ENCODE measurements at places on chromosomes 16 and 17.

DNA sequence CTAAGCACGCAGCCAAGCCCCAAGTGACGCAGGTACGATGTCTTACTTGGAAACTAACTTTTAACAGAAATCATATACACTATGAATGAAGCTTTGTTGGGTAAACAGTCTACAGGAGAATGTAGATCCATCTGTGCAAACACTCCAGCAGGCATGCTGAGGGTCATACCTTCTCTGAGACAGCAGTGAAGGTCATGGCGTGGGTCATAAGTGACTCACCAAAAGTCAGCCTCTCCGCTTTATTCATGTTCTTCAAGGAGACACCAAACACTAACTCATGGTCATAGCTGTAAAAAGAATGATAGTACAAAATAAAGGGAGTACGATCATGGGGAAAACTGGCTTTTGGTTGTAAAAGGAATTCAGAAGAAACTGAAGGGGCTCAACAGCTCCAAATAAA lies 20.6 kb downstream of the BLMH start:
- no peak for DNase-seq

- DNase-seq = peak; percentile 26
These were observed at the start of gene ADCY9 for GRCh38 chr16:4116325-4117249. Gene ADCY9, minus strand, starts transcription at chr16:4116442. Its CDS starts 1,000 bp downstream, at chr16:4115442.

- no peak for DNase-seq
These were observed 3.5 kb upstream of the CAMKK1 start for GRCh38 chr17:3896108-3896967.

GRCh38 chr17:52442350-52442749 lies 283.8 kb upstream of the CA10 start:
- DNase-seq = no peak

DNA sequence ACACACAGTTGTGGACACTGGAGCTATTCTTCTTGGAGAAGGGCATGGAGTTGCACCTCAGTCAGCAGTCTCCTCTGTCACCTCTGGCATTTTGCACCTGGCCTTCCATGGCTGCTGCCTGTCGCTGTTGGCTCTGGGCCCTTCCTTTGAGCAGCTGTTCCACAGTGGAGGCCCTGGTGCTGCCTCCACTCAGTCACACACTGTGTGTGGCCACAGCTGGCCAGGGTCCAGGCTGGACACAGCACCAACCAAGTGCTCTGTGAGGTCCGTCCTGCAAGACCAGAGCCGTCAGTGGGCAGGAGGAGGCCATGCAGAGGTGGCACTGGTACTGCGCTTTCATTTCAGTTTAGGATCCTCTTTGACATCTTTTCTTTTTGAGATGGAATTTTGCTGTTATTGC lies 21.6 kb upstream of the MED9 start:
- DNase-seq = no peak

- DNase-seq = no peak
These were observed 98.2 kb downstream of the CYLD start for GRCh38 chr16:50839920-50840729.

DNA sequence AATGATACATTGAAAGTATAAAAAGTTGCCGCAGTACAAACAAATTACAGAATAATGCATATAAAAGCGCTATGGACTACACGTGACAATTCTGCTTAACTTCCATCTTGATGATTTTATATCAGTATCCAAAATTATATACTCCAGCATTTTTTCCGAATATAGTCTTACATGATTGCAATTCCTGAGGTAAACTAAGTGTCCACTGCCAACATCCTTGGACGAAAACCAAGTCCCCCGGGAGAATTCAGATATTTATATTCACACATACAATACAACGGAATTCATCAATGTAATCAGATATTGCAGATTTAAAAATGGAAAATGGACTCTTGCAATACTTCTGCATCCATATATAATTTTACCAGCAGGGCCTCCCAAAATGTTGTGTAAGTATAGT lies 8.9 kb upstream of the MYH11 start:
- DNase-seq = no peak

DNA sequence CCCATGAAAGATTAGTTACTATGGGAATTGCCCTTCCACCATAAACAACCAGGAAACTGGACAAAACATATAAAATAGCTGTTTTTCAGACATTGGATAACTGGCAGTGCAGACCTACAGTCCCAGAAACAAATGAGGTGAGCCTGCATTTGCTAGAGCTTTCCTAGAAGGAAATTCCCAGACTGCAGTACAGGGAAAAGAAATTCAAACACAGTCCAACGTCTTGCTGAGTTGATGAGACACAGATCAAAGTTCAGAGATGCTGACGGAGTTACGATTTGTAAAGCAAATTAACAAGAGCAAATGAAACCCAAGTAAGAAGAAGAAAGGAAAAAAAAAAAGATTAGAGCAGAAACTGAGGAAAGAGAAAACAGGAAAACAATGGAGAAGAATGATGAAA lies 41.3 kb upstream of the MNT start:
- DNase-seq = no peak

DNA sequence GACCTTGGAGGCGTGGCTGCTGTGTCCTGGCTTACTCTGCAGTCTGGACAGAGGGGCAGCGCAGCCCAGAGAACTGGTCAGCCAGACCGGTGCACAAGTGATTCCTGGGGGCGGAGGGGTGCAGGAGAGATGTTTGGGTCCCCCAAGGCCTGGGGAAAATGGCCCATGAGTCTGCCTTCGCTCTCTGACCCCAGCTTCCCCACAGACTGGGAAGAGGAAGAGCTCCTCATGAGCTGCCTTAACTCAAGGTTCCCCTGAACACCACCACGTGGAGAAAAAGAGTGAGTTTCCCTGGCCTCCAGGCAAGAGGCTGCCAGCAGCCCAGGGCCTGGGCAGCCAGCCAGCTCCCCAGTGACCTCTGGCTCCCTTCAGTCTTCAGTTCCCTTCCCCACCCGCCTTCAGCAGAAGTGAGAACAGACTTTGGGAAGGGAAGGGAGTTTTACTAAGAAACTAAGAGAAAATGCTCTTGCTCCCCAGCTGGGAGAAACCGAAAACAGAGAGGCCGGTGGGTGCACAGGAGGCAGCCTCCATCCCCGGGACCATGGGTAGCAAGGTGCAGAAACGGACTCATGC lies 2.0 kb upstream of the C17orf99 start:
- DNase-seq = no peak

DNA sequence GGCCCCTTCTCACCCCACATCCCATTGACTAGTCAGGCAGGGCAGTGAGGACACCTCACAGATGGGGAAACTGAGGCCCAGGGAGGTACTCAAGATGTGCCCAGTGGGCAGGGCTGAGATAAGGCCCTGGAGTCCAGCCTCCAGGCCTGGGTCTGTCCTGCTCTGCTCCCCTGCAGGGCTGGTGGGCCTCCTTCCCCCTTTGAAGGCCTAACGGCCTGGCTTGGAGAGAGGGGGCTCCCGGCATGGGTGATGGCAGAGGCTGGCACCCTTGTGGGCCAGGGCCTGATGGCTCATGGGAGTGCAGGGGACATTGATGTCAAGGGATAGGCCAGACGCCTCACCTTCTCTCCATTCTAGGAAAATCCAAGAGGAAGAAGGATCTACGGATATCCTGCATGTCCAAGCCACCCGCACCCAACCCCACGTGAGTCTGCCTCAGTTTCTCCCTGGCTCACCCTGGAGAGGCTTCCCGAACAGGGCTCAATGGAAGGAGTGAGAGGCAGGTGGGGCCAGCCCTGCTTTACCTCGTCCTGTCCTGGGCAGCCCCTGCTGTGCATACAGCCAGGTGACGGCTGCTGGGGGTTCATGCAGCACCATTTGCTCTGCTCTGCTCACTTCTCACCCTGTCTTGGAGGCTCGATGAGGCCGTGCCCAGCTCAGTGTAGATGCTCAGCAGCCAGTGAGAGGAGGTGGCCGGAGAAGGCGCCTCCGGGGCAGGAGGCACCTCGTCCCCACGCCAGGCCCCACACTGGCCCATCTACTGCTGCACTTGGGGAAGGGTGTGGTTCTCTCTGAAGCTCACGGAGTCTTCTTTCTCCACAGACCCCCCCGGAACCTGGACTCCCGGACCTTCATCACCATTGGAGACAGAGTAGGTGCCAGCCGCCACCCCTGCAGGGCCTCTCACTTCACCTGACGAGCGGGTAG lies 13.8 kb downstream of the MAP2K3 start:
- no peak for DNase-seq

DNA sequence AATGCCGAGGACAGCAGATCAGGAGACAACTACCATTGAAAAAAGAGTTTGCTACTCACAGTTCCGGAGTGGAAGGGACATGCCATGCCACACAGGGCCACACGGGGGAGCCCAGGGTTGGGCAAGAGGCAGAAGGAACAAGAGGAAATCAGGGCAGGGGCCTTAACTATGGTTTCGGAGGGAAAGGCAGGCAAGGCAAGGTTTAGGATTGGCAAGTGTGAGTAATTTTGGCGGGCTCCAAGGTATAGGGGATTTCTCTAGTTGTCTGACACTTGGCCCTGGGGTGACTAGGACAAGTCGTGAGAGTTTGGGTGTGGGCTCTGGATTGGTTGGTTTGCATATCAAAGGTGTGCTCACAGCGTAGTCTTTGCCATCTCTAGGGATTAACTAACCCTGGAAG lies 27.0 kb upstream of the NTN1 start:
- peak; percentile 32 for DNase-seq

- DNase-seq = no peak
These were observed 22.6 kb upstream of the PMP22 start for GRCh38 chr17:15287538-15288267.

DNA sequence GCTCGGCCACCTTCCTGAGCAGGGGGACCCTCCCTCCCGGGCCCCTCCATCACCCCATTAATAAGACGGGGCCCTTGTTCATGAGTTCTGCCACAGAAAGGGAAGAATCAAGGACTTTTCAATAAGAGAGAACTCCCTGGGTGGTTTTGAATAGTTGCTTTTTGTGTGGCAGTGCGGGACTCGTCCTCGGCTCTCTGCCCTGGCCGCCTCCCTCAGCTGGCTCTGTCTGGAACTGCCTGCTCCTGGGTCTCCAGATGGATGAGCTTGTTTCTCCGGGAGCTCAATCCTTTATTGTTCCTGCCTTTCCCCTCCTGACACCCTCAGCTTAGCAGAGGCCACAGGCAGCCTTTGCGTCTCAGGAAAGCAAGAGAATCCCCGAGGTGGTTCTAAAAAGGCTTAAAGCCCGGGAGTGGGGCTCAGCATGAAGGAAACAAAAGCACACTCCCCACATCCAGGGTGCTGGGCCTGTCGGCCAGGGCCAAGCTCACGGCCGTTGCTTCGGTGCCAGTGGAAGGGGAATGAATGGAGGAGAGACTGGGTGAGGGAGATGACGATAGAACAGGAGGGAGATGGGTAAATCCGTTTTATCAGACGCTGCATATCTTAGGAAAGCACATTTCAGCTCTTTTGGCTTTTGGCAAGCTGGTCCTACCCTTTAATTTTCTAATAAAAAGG lies 60.2 kb downstream of the RAI1 start:
- DNase-seq = no peak

GRCh38 chr16:12410837-12411490 lies 392.7 kb downstream of the CPPED1 start:
- DNase-seq = no peak

DNA sequence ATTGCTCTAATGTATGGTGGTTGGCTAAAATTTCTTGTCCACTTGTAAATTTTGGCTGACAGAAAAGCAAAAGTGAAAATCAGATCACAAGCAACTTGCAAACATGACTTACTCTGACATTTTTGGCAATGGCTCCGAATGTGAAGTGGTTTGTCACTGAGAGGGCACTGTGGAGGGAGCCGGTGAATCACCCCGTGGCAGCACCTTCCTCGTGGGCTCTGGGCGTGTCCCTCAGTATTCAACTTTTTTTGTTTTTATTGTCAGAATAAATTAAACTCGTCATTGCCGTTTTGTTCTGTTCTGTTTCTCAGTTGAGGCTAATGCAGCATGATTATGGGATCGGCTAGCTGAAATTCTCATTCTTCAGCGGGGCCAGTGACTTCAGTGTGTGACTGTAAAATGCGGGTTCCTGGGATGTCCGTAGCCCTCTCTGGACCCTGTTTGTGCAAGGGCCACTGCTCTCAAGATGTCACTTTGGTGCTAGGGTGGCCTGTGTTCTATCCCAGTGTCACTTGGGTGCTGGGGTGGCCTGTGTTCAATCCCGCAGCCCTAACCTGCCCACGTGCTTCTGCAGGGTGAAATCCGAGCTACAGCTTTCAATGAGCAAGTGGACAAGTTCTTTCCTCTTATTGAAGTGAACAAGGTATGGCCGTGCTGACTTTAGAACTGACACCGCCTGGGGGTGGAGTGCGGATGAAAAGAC lies 48.8 kb downstream of the RPA1 start:
- DNase-seq = no peak

- no peak for DNase-seq
These were observed 259.4 kb upstream of the IRX3 start for GRCh38 chr16:54545854-54546511.

- DNase-seq = no peak
These were observed 46.6 kb upstream of the GSG1L start for GRCh38 chr16:28110074-28110473.

DNA sequence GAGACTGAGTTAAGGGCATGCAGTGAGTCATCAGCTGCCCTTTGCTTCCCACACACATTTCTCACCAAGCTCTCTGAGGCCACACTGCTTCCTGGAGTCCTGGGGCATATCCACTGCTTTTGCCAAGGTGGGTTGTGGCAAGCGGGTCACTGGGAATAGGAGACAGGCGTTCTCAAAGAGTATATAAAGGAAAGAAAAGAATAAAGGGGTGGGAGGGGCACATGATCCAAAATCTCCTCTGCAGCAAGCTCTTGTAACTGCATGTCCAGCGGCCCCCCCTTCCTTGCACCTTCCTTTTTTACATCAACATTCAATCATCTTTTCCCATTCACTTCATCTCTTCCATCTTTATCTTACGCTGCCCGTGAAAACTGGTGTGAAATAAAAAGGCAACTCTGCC lies 259.1 kb upstream of the RPL38 start:
- DNase-seq = no peak

- DNase-seq = no peak
These were observed 75.6 kb upstream of the PLCG2 start for GRCh38 chr16:81703177-81704155.

GRCh38 chr17:40555296-40556190 lies 9.7 kb downstream of the CCR7 start:
- DNase-seq = no peak

- DNase-seq = no peak
These were observed 78.4 kb downstream of the MPRIP start for GRCh38 chr17:17120701-17121100.

DNA sequence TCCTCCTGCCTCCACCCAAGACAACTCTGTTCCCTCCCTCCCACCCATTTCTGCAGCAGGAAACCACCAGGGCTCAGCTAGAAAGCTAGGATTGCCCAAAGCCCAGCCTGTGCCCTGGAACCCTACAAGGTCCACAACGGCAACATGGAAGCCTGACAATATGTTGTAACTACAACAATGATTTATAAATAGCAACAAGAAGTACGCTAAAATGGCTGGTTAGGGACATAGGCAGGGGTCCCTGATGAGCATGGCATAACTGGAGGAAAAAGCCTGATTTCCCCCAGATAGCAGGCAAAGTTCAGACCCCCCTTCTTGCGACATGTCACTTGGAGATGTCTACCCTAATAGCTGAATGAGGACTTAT lies 6.6 kb downstream of the ST3GAL2 start:
- DNase-seq = no peak

Data from stimulated activated CD8-positive, alpha-beta memory T cell treated with anti-CD3 and anti-CD28 coated beads, Interleukin-15, amount 100 ng/mL, for 1 hour (primary cell).